CD4-positive, alpha-beta T cell (primary cell): ENCODE measurements at places on chromosomes 2 and 18. TPM values are rescaled to one million over a fixed set of nuclear protein-coding genes. Genes with fewer than 3 reads are reported as not detected.
A peak's percentile ranks its signal among the peaks of the same experiment; 100 is the strongest.

GRCh38 chr2:128310094-128310716, 8.5 kb downstream of the HS6ST1 start:
- no peaks in the 10 kb centered on the region for H3K27me3 ChIP-seq
- peak; percentile 2 for DNase-seq
- H3K27ac ChIP-seq = no peak overlapping the region
- no peak overlapping the region for H3K4me3 ChIP-seq

GRCh38 chr2:63434024-63435001, 154.0 kb downstream of the WDPCP start:
- DNase-seq = no peak
- H3K27me3 ChIP-seq = no peaks in the 10 kb centered on the region
- no peak overlapping the region for H3K27ac ChIP-seq
- H3K4me1 ChIP-seq = no peaks in the 10 kb centered on the region
- H3K4me3 ChIP-seq = no peak overlapping the region

GRCh38 chr2:109467701-109468100, 146.1 kb downstream of the SEPTIN10 start:
- no peaks in the 10 kb centered on the region for H3K4me1 ChIP-seq
- H3K27ac ChIP-seq = no peak overlapping the region
- H3K36me3 ChIP-seq = no peaks in the 10 kb centered on the region
- DNase-seq = no peak

Gene LIMS3
- total RNA-seq = 0.42 TPM

Gene C2orf78
- total RNA-seq = not detected

Gene LRRC30
- total RNA-seq = not detected
